Gastrocnemius medialis (tissue), 4 donors: ENCODE measurements at places on chromosomes 13 and 19.

DNA sequence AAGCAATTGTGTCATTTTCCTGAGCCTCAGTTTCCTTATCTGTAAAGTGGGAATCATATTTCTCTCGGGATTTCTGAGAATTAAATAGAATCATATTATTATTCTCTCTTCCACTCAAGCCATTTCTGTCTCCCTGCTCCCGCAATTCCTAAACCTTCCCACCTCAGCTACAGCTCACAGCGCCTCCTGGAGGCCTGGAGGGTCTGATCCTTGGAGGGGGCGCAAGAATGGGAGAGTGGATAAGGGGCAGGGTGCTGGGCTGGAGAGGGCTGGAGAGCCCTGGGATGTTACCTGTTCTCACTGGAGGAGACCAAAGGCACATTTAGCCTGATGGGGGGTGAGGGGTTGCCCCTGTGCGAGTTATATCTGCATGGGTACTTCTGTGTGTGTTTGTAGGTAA lies 31.1 kb upstream of the CYP2S1 start:
- DNase-seq, result no peak

DNA sequence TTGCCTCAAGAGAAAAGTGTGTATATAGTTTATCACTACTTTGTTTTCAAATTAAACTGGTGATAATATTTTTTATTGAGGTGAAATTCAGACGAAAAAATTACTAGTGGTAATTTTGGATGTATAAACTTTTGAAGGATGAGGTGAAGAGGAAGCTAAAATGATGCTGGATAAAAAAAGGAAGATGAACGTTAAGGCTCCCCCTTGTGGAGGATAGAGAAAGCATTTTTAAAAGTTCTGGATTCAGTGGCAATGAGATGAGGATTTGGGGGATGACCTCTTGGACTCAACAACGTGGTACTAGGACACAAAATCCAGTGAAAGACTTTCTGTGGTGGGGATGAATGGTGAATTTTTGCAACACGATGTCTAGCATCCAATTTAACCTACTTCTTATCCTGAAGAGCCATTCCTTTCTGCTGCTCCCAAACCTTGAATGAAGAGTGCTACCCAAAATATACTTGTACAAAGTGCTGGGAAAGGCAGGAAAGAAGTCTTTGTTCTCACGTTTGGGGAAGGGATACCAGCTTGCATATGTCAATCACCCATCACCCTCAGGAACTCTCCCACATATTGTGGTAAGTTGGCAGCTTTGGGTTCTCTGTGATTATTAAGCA lies 7.3 kb upstream of the SIGLEC5 start:
- no peak for DNase-seq

GRCh38 chr19:55312621-55313512 lies 12.3 kb downstream of the TMEM150B start:
- DNase-seq, result no peak

DNA sequence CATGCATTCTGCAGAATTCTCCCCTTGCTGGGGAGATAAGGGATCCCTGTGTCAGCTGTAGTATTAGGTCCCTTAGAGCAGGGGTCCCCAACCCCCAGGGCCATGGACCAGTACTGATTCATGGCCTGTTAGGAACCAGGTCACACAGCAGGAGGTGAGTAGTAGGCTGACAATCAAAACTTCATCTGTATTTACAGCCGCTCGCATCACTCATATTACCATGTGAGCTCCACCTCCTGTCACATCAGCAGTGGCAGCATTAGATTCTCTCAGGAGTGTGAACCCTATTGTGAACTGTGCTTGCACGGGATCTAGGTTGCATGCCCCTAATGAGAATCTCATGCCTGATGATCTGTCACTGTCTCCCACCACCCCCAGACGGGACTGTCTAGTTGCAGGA lies 37.9 kb downstream of the CPAMD8 start:
- DNase-seq, result no peak

DNA sequence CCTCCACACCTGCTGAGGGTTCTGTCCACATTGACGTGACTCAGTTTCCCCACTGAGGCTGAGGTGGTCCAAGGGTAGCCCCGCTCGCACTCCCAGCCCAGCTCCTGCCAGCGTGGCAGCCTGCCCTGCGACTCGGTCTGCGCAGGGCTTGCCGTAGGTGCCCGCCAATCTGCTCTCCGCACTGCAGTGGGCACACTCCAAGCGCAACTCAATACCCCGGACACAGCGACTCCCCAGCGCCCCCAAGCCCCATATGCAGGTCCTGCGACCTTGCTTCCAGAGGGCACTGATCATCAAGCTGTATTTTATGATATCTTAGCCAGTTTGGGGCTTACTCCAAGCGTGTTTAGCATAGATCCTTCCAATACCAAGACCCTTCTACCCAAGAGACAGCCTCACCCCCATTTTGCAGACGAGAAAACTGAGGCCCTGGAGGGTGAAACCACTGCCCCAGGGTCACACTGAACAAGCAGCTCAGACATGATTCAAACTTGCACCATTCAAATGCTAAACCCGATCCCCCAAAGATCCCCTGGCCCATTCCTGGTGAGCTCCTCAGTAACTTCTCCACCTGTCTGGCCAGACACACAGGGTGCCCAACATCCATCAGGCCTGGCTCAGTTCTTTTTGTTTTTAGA lies 13.5 kb downstream of the PTPRS start:
- no peak for DNase-seq

DNA sequence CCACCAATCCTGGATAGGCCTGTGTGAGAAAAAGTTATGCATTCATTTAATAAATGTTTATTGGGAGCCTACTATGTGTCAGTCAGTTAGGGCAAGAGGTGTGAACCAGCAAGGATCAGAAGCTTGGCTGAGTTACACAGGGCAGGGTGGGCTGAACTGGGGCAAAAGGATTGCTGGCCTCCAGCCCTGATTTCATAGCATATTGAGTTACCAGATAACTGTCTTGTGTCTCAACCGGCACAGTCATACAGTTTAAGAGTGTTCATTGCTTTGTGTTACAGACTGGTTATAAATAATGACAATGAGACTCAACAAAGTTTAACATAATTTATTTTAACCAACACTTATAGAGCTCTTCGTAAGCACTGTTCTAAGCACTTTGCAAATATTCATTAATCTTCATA lies 253.8 kb downstream of the DLEU7 start:
- DNase-seq, result no peak

DNA sequence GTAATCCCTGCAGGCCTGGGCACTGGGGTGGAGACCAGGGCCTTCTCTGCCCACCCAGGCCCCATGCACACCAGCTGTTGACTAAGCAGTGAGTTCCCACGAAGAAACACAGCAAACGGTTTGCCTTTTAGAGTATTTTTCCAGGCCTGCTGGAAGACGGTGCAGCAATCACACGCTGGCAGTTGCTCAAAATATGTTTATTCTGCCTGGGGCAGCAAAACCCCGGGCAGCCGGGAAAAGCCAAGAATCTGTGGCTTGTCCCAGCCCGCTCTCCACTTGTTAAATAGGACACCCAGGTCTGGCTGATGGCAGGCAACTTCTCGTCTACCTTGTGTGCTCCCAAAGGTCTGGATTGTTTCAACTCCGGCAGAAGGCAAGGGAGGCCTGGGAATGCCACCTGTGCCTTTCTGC lies 40.8 kb downstream of the GGACT start:
- DNase-seq, result no peak

- no peak for DNase-seq
These were observed at the start of gene GJA3 for GRCh38 chr13:20160306-20161274. Gene GJA3, minus strand, starts transcription at chr13:20161052. Its CDS starts 17,764 bp downstream, at chr13:20143288.

DNA sequence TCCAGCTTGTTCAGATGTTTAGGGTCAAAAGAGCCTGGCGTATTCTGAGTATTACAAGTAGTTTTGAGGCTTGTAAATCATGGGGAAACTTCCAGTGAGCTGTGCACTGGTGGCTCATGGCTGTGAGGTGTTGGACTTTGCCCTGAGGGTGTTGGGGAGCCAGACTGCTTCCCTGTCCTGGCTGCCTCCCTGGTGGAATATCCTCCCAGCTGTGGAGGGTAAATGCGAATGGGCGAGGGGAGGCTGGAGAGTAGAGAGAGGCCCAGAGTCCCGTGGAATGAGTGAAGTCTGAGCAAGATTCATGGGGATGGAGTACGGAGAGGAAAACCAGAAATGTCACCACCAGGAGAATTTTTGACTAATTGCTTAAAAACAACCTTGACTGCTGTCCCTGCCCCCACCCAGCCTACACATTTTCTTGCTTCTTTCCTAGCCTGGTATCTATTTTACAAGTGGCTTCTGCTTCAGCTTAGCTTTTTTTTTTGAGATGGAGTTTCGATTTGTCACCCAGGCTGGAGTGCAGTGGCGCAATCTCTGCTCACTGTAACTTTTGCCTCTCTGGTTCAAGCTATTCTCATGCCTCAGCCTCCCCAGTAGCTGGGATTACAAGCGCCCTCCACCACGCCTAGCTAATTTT lies 3.7 kb downstream of the SNRPA start:
- DNase-seq, result no peak
